Vagina (tissue), 2 donors: ENCODE measurements at places on chromosomes 6 and 20.

DNA sequence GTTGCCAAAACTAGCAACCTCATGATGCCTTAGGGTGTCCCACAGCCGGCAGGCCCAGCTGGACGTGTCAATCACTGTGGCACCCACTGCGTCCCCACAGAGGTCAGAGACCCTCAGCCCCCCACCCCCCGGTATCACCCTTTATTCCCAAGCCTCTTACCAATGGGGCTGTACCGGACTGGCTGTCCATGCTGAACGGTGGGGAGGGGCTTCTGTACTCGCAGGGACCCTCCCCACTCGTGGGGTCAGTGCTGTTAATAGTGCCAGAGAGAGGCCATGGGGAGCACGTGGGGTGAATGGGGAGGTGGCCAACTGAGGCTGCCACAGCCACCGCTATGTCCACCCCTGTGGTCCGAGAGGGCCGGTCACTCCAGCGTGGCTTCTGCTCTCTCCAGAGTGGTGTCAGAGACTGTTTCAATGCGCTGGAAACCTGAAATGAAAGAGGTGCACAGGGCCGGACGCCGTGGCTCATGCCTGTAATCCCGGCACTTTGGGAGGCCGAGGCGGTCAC lies 68.6 kb downstream of the THBS2 start:
- DNase-seq = peak; percentile 47

GRCh38 chr6:10529231-10529801 lies 8.2 kb downstream of the GCNT2 start:
- no peak for DNase-seq

DNA sequence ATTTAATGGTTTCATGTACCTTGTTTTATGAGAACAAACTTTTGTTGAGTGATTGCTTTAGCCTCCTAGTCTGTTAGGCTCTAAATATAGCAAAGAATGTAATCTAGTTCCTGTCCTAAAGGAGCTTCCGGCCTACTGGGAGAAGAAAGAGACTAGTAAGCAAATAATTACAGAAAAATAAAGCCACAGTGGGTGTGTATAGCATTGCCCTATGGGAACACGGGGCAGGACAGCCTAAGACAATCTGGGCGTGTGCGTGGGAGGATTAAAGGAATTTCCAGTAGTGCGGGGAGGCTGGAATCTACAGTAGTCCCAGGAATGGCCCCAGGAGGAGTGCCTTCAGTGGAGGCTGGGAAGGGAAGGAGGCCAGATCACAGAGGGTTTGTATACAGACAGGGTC lies 98.1 kb upstream of the AKAP12 start:
- DNase-seq = no peak

DNA sequence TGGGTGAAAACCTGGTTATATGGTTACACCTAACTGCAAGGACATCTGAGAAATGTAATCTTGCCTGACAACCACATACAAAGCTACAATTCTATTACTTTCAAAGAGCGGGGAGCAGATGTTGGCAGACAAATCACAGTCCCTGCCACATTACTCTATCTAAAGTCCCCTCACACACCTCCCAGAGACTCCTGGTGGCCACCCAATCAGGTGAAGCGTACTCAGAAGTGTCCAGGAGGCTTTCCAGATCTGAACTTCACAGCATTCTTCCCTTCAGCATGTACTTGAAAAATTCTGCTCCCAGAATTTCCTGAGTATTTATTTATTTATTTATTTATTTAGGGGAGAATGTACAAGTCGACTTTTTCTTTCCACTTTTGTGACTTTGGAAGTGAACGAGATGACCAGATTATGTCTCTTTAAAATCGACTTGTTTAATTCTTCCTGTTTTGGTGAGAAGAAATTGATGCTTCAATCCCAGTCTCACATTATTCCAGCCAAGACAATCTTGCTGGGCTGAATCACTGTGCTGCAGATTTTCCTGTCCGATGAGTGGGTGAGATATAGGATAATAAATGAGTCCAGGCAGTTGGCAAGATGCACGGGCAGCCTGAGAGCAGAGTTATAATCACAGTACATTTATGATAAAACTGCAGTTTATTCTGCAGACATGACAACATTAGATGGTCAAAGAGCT lies 46.9 kb upstream of the POPDC3 start:
- no peak for DNase-seq

DNA sequence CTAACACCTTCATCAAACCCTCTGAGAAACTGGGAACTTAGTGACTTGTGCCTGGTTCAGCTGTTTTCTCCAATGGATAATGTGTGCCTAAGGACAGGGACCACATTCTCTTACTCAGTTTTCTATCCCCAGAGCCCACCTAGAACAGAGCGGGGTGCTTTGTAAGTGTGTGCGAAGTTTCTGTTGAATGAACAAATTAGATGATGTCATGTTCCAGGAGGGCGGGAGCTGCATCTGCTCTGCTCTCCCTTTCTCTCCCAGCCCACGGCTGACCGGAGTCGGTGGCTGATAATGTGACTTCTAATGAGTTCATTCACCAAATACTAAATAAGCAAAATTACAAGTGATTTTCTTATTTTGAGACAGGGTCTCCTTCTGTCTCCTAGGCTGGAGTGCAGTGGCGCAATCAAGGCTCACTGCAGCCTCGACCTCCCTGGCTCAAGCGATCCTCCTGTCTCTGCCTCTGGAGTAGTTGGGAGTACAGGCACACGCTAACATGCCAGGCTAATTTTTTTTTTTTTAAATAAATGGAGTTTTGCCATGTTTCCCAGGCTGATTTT lies 60.7 kb upstream of the FNDC1 start:
- DNase-seq = no peak

GRCh38 chr6:138722425-138723371 lies 50.9 kb upstream of the CCDC28A start:
- no peak for DNase-seq

GRCh38 chr6:87241304-87241703 lies 81.1 kb upstream of the SMIM8 start:
- DNase-seq = no peak

DNA sequence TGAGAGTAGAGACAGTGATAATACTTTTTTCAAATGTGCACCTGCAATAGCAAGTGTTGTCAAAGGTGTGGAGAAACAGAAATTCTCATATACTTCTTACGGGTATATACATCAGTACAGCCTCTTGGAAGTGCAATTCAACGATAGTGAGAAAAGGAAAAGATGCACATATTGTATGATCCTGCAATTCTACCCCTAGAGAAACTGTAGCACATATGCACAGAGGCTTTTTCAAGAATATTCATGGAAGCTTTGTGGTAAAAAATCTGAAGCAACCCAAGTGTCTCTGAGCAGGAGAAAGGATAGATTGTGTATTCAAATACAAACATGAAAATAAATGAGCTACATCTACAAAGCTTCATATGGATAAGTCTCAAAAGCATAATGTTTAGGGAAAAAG lies 94.7 kb upstream of the PREP start:
- no peak for DNase-seq

DNA sequence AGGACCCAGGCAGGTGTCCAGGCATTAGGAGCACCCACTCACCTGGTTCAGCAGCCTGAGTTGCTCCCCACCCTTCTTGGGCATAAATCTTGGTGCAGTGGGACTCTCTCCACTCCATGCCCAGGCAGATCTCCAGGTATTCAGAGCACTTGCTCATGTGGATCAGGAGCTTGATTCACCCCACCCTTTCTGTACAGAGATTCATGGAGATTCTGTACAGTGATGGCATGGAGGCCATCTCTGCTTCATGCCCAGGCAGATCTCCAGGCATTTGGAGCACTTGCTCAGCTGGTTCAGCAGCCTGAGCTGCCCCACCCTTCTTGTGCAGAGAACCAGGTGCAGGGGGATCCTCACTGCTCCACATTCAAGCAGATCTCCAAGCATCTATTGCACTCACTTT lies 44.1 kb downstream of the BEND6 start:
- no peak for DNase-seq

GRCh38 chr20:23243791-23244155 lies 106.8 kb upstream of the NXT1 start:
- DNase-seq = no peak
